Effector memory CD8-positive, alpha-beta T cell (primary cell): ENCODE measurements at places on chromosomes 3 and 15.

DNA sequence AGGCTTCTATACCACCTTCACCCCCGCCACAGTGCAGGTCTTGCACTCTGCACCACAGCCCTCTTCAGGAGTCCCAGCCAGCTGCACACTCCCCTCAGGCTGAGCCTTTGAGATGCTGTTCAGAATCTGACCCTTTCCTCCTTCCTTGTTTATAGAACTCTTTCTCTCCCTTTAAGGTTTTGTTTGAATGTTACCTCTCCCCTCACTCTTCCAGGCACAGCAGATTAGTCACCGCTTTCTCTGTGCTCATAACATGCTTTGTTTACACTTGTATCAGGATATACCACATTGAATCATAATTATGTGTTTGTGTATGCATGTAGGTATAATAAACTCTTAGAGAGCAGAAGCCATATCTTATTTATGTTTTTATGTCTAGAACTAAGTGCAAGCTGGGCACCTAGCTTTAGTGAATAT, 168.4 kb upstream of the BCL6 start:
- no peak for DNase-seq

- DNase-seq: no peak
These were observed 3.6 kb upstream of the DENND4A start for GRCh38 chr15:65795663-65796216.

- DNase-seq: no peak
These were observed at the start of gene PTX3 for GRCh38 chr3:157436583-157437291. Gene PTX3 (plus strand): TSS chr3:157436850. CDS start chr3:157436934, 84 bp downstream.

DNA sequence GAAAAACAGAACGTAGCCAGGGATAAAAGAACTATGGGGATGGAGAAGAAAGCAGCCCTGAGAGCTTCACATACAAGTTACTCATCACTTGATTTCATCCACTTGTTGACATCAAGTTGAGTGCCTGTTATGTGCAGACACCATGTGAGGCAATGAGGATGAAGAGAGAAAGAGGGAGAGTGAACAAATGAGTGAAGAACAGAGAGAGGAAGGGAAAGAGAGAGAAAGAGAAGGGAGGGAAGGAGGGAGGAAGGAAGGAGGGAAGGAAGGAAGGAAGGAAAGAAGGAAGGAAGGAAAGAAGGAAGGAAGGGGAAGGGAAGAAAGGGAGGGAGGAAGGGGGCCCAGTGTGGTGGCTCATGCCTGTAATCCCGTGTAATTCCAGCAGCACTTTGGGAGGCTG, 72.3 kb upstream of the SMAD3 start:
- DNase-seq: no peak

DNA sequence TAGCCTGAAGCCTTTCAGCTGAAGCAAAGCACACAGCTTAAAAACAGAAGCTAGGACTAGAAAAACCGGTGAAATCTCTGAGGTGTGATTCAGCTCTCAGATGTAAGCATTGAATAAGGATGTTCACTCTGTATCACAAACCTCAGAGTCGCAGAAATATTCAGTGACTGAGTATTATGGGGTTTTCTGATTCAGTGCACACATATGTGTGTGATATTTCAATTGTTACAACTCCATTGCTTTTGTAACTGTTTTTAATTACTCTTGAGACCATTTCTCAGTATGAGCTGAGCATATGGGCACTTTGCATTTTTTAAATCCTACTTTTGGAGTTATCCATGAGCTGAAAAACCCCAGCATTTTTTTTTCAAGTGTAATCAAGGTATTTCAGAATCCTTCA, 868.8 kb downstream of the NTRK3 start:
- no peak for DNase-seq

- DNase-seq: no peak
These were observed 41.6 kb upstream of the CNOT10 start for GRCh38 chr3:32643354-32643753.

DNA sequence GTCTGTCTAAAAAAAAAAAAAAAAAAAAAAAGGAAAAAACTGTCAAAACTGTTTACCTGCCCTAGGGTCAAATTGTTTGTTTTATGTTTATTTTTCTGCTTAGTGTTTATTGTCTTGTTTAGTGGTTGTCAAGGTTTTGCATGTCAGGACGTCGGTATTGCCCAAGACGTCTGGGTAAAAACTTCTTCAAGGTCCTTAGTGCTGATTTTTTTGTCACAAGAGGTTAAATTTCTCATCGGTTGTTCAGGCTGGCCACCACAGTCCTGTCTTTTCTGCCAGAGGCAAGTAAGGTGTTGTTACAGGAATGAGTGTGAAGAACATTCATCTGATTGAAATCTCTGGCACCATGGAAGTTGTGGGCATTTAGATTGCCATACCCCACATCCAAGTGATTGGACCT, 7.0 kb downstream of the DET1 start:
- no peak for DNase-seq

DNA sequence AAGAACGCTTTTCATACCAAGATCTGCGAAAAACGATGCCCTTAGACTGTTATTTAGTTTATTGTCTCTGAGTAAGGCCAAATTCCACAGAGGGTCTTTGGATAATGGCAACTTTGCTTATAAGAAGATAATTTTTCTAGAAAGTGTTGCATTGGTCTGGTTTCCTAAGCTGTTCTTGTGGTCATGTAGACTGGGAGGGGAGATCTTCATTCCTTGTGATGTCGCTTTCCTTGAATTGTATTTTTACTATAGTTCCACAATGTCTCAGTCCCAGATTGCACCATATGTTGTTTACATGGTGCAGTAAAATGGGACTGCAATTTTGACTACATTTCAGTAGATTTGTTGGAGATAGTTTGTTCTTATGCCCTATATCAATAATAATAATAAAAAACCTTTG, 28.8 kb upstream of the ST3GAL6 start:
- DNase-seq: no peak

GRCh38 chr3:177928172-177928873, 607.9 kb upstream of the KCNMB2 start:
- DNase-seq: no peak

DNA sequence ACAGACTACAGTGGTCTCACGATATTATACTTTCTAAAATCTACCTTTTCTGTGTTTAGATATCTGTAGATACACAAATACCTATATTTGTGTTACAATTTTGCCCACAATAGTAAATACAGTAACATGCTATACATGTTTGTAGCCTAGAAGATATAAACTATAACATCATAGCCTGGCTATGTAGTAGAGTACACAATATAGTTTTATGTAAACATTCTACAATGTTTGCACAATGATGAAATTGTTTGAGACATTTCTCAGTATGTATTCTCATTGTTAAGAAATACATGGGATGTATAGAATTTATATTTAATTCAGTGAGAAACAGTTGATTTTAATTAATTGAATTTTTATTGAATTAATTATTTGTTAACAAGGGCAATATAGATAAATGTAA, 1367.0 kb downstream of the OTOL1 start:
- no peak for DNase-seq

GRCh38 chr15:50320504-50320903, 34.5 kb downstream of the GABPB1 start:
- DNase-seq: no peak

DNA sequence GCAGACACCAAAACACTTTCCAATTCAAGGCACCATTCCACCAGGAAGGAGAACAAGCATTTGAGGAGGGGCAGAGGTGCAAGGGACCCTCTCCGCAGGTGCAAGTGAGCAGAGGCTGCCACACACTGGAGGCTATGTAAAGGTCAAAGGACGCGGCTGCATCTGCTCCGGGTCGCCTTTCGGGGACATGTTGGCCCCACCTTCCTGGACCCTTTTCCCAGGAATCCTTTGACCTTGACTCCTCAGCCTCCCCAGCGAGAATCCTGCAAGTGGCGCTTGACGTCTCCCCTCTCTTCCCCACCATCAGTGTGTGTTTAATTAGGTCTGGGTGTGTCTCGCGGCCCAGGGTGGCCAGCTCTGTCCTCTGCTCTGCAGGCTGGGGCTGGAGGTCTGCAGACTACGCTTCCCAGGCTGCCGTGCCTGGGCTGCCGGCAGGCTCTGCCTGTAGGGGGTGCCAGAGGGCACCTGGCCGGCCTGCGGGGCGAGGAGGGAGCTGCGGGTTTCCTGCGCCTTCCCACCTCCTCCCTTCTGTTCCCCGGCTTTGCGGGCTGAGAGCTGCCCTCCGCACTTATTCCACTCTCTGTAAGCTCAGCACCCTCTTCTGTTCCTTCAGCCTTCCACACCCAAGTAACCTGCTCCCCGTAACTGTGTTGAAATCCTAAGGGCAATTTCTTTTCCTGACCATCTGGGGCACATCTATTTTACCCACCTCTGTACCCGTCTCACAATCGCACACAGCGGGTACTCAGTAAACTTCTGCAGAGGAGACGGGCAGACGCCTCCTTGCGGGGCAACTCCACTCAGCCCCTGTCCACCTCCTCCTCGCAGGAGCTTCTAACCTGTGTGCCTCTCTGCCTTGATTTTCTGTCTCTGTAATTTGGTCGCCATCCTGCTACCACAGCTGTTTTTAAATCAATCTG, 129.8 kb downstream of the NSMCE3 start:
- DNase-seq: peak; percentile 24

- no peak for DNase-seq
These were observed 22.2 kb upstream of the CLEC3B start for GRCh38 chr3:45003859-45004258.

DNA sequence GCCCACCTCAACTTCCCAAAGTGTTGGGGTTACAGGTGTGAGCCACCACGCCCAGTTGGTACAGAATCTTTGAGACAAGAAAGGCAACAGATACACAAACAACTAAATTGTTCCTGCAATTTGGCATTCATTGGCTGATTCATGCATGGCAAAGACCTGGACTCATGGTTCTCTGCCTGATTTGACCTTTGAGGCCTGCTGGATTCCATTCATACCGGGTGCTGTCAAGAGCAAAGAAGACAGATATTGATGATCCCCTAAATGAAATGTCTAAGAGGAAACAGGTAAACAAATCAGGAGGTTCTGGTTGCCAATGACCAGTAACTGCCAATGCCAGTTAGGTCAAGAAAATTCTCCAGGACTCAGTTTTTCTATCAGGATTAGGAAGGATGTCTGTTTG, 43.9 kb upstream of the RAD18 start:
- no peak for DNase-seq

DNA sequence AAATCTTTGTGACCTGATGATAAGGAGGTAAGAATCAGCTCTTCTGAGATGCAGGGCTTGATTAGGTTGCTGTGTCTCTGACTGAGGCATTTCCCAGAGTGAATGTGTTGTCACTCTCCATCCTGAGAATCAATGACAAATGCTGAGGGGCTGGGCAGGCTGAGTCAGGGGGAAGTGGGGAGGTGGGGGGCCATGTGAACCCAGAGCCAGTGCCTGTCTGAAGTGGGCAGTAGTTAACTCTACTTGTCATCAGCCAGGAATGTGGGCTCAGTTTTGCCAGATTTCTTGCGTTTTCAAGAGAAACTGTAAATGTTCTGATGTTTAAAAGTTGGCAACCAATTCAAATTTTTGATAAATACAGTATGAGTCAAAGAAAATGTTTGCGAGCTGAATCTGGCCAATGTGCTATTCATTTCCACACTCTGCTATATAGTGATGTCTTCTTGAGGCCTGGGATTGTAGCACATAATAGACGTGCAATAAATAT, 3.1 kb upstream of the BNC1 start:
- no peak for DNase-seq

DNA sequence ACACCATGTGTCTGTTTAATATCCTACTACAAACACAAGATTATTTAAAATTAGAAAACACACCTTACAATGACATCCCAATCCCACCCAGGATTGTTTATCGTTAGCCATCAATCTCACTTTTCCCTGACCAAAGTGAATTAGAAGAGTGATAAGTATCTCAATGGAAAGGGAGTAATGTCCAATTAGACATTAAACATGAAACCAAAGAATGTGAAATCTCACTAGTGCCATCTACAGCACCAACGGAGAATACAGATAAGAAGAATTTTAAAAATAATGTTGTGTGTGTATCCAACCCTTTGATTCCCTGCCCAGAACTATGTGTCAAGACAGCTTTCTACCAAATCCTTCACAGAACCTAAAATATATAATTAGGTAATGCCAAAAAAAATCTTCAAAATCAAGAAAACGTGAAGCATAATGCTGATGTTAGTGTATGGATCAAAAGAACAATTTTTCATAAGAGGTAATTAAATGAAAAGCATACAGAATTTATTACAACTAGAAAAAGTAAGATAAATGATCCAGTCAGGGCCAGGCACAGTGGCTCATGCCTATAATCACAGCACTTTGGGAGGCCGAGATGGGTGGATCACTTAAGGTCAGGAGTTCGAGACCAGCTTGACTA, 64.2 kb downstream of the SCAPER start:
- DNase-seq: no peak

DNA sequence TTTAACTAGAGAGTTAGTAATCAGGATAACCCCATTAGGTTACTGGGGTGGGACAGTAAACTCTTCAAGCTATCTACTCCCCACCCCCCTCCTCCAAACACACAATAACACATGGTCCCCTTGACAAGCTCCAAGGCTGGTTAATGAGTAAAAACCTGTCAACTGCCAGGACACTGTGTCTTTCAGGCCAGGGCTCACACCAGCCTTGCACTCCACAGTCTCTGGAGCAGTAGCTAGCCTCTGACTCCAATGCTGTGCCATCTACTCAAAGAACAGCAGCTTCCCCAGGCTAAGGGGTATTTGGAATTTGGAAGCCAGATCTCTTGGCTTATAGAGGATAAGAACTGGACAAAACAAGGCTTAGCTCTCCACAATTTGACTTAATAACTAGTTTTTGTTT, 115.8 kb downstream of the LRIG1 start:
- no peak for DNase-seq

DNA sequence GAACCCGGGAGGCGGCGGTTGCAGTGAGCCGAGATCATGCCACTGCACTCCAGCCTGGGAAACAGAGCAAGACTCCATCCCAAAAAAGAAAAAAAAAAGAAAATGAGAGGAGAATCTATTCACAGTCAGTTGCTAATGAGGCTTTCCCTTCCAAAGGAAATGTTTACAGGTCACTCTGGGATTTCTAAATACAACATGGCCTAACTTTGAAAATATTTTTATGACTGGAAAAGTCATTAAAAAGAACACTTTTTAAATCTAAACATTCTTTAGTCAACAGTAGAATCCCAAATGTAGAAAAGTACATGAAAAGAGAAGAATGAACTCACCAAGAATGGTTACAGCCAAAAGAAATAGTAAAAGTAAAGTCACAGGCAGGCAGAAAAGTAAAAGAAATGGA, 78.6 kb downstream of the PLD1 start:
- no peak for DNase-seq

DNA sequence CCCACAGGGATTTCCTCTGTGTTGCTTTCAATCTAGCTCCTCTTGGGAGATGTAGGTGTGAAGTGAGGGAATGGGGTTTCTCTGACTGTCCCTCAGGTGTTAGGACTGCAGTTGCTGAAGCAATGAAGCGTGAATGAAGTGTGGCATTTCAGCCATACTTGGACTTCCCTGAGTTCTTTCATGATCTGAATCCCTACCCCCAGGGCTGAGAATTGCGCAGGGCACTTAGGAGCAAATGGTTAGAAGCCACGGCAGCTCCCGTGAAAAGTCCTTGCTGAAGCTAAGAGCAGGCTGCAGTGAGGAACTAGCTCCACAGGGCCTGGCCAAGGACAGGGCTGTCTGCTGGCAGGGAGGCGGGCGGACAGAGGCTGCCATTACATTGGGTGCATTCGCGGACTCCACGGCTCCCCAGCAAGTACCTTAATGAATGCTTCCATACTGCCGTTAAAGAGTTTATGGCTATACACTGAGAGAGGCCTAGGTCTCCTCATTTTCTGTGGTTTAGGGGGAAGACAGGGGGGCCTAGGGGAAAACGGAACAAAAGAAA, 69.0 kb upstream of the RAD18 start:
- DNase-seq: no peak

- DNase-seq: no peak
These were observed 23.9 kb upstream of the SLC25A36 start for GRCh38 chr3:140917772-140918171.

- no peak for DNase-seq
These were observed 55.8 kb downstream of the TBC1D5 start for GRCh38 chr3:17686613-17687012.
